ENCODE measurements at places on chromosomes 1 and 21. TPM values are rescaled to one million over a fixed set of nuclear protein-coding genes. Genes with fewer than 3 reads are reported as not detected.

TDRD10 gene
- 2.0 TPM for total RNA-seq

RAVER2 gene
- 12.6 TPM for total RNA-seq

RNU1-2 gene
- 9,460 TPM for total RNA-seq

TCEA3 gene
- 10.9 TPM for total RNA-seq

ROR1 gene
- total RNA-seq, result 2.5 TPM

LRRC53 gene
- total RNA-seq, result 0.76 TPM

S100A7 gene
- not detected for total RNA-seq
